ENCODE measurements at places on chromosomes 12 and 14.

DNA sequence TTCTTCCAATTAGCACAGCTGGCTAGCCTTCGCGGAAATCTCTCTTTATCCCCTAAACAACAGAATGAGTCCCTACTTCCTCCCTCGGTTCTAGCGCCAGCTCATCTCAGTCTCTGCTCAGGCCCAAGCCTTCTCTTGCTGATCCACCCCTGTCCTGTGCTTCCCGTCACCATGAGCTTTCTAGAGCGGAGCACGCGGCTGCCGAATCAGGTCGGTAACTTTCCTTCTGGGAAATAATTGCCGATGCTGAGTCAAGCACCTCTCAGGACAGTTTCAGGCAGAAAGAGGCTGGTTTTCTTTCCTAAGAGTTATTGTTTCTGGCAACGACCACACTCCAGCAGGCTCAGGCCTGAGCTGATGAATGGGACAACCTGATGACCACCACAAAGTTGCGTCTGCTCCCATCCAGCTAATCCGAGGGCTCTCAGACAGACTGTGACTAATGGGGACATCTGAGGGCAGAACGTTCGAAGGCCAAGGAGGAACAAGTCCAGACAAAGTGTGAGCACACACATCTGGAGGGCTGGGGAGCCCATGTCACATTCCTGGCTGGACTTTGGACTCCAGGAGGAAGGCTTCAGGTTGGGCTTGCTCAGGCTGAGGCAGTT lies 13.6 kb upstream of the GPR68 start:
- DNase-seq = no peak

GRCh38 chr12:65960820-65961189 lies 136.5 kb downstream of the HMGA2 start:
- DNase-seq = no peak

GRCh38 chr14:105275267-105275946 lies 25.4 kb downstream of the BRF1 start:
- no peak for DNase-seq

DNA sequence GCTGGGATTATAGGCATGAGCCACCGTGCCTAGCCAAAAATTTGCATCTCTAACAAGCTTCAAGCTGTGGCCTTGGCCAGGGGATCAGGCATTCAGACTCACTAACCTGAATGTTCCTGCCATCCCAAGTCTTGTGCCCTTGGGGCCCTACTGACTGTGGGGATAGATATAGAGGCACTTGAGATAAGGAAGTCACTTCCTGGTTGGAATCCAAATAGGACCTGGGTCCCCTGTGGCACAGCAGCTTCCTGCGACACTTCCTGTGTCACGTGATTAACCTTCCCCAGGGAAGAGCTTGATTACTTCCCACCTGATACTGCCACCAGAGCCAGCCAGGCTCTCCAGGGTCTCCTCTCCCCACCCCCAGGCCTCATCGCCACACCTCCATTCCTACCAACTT lies 128.2 kb downstream of the BCL11B start:
- no peak for DNase-seq

DNA sequence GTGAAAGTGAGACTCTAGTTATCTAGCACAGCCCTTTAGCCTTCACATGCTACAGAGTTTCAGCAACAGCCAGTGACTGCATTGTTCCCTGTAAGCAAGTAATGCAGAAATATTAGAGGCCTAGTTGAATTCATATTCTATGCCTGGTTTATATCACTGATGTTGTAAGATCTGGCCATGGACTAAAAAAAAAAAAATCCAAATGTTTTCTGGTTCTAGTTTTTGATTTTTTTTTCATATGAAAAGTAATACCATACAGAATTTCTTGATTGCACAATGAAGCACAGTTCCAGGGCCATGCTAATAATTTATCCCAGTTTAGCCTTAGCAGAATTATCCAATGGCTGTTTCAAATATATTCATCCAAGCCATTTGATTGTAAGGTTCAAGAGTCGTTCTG lies 341.5 kb upstream of the DDHD1 start:
- DNase-seq = no peak

DNA sequence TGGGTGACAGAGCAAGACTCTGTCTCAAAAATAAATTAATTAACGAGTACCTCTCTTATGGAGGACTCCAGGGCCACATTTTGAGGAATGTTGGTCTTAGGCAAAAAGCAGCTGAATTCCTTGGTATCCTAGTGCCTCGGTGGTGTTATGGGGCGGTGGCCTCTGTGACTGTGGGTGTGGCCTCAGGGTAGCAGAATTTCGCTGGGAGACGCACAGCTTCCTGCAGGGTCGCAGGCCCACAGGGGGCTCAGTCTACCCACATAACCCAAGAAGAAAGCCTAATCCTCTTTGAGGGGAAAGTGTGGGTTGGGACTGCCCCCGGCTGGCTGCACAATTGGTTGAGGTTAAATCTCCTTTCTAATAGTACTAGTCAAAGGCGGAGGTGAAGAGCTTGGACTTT lies 11.2 kb upstream of the SERPINA4 start:
- DNase-seq = no peak

- DNase-seq = no peak
Measured at GRCh38 chr14:65287264-65288131, 125.0 kb upstream of the FUT8 start.

DNA sequence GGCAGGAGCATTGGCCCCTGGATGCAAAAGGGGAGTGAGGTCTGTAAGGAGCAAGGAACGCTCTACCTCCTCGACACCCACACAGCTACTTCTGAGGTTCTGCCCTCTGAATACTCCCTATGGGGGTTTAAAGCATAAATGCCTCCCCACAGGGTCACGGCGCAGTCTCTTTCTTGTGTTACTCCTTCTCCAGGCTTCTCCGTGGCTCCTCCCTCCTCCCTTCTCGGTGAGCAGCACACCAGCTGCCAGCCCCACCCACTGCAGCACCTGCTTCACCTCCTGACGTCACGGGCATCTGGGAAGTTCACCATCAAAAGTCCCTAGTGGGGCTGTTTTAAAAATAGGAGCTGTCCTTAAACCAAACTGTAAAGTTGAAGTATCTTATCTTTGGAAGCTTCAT lies 67.3 kb downstream of the SPTB start:
- no peak for DNase-seq

- DNase-seq = no peak
Measured at GRCh38 chr12:116172224-116172849, 105.2 kb downstream of the MED13L start.

GRCh38 chr14:59900556-59900955 lies 19.4 kb upstream of the LRRC9 start:
- no peak for DNase-seq

GRCh38 chr14:34325493-34325892 lies 136.5 kb downstream of the SPTSSA start:
- DNase-seq = no peak

GRCh38 chr14:106185837-106186233 lies 659.5 kb downstream of the TMEM121 start:
- no peak for DNase-seq
